Myometrial cell (primary cell): ENCODE measurements at places on chromosomes 7 and 10. TPM values are rescaled to one million over a fixed set of nuclear protein-coding genes. Genes with fewer than 3 reads are reported as not detected.

The C10orf67 gene
- total RNA-seq: 0.29 and 0.53 TPM in 2 replicates

The CPA4 gene
- total RNA-seq: 7.5 and 13.1 TPM in 2 replicates

The STRIP2 gene
- total RNA-seq: 5.8 and 6.1 TPM in 2 replicates

The CRTAC1 gene
- not detected in 2 replicates for total RNA-seq

The ASZ1 gene
- not detected in 2 replicates for total RNA-seq

The KLF14 gene
- not detected in 2 replicates for total RNA-seq

The SH2B2 gene
- 1.8 and 4.3 TPM in 2 replicates for total RNA-seq

The CFAP70 gene
- total RNA-seq: 0.18 and 0.29 TPM in 2 replicates

The CCL24 gene
- not detected in 2 replicates for total RNA-seq

The ITPRID1 gene
- not detected in 2 replicates for total RNA-seq

The ICA1 gene
- total RNA-seq: 0.71 and 2.3 TPM in 2 replicates

The PNLIP gene
- total RNA-seq: not detected in 2 replicates

The PFKP gene
- 137 and 138 TPM in 2 replicates for total RNA-seq

The ZNF425 gene
- 1.1 and 1.4 TPM in 2 replicates for total RNA-seq

The LIPM gene
- total RNA-seq: not detected in 2 replicates

The JCAD gene
- total RNA-seq: 1.2 and 1.8 TPM in 2 replicates

The HDAC9 gene
- 2.0 and 4.6 TPM in 2 replicates for total RNA-seq

The SFRP4 gene
- total RNA-seq: under 0.01 and 0.29 TPM in 2 replicates

The STRA8 gene
- total RNA-seq: not detected in 2 replicates

The C10orf95 gene
- not detected in 2 replicates for total RNA-seq

The TRIM50 gene
- total RNA-seq: not detected in 2 replicates

The PLCE1 gene
- 2.3 and 3.5 TPM in 2 replicates for total RNA-seq

The C10orf53 gene
- not detected in 2 replicates for total RNA-seq

The SNX13 gene
- 27.4 and 55.3 TPM in 2 replicates for total RNA-seq

The AKR1C3 gene
- total RNA-seq: 4.6 and 7.4 TPM in 2 replicates

The TRIM73 gene
- total RNA-seq: under 0.01 TPM in 1 of 2 replicates, not detected in the other

The AGMO gene
- not detected in 2 replicates for total RNA-seq

The SPDYE9 gene
- not detected in 2 replicates for total RNA-seq

The CACNB2 gene
- total RNA-seq: 0.35 TPM in 1 of 2 replicates, not detected in the other

The FEZF1 gene
- not detected in 2 replicates for total RNA-seq

The GOLGA7B gene
- total RNA-seq: not detected in 2 replicates

The EN2 gene
- not detected in 2 replicates for total RNA-seq

The PODXL gene
- total RNA-seq: 3.2 and 5.3 TPM in 2 replicates

The HOXA4 gene
- total RNA-seq: 0.89 TPM in 1 of 2 replicates, not detected in the other

The URGCP gene
- 19.3 and 22.7 TPM in 2 replicates for total RNA-seq

The GCC1 gene
- 13.6 and 13.8 TPM in 2 replicates for total RNA-seq

The APBB1IP gene
- not detected in 2 replicates for total RNA-seq
